CD8-positive, alpha-beta memory T cell (primary cell): ENCODE measurements at places on chromosomes 3 and 15. TPM values are rescaled to one million over a fixed set of nuclear protein-coding genes. Genes with fewer than 3 reads are reported as not detected.
A peak's percentile ranks its signal among the peaks of the same experiment; 100 is the strongest.

The IMPG2 gene
- 0.20 TPM for total RNA-seq

DNA sequence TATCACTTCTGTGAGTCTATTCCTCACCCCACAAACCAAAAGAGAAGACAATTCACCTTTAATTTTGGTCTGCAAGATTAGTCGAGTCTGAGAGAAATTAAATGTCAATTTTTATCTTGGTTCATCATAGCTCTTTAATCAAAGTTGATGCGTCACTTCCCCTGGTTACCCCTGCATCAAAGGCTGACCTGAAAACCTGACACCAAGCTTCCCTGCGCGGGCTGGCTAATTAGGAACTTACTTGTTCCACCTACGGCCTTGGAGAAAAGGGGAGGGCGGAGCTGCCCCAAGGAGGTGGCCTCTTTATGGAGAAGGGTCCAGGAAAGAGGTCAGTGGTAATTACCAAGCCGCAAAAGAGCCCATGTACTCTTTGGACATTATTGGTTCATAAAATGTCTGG, 218.4 kb downstream of the ARRDC4 start:
- H3K4me1 ChIP-seq = no peaks in the 10 kb centered on the region
- H3K4me3 ChIP-seq = no peak overlapping the region
- H3K36me3 ChIP-seq = no peaks in the 10 kb centered on the region
- H3K27me3 ChIP-seq = no peaks in the 10 kb centered on the region

The INAFM2 gene
- total RNA-seq = 13.5 TPM

GRCh38 chr15:56772868-56773639, 39.7 kb upstream of the ZNF280D start:
- no peaks in the 10 kb centered on the region for H3K4me1 ChIP-seq
- H3K4me3 ChIP-seq = no peak overlapping the region
- H3K27me3 ChIP-seq = peaks cover 4% of the 10 kb centered on the region
- H3K27ac ChIP-seq = peak overlapping the region; percentile 33
- no peak for DNase-seq

- peaks cover 73% of the 10 kb centered on the region for H3K27me3 ChIP-seq
- no peak overlapping the region for H3K27ac ChIP-seq
- H3K4me1 ChIP-seq = peaks cover 33% of the 10 kb centered on the region
- DNase-seq = no peak
- no peak overlapping the region for H3K4me3 ChIP-seq
- no peaks in the 10 kb centered on the region for H3K36me3 ChIP-seq
Measured at GRCh38 chr3:158104431-158104921, 1.7 kb downstream of the SHOX2 start.

GRCh38 chr3:114299421-114299820, 5.6 kb downstream of the TIGIT start:
- H3K4me3 ChIP-seq = peak overlapping the region; percentile 8
- H3K27me3 ChIP-seq = no peaks in the 10 kb centered on the region
- peak overlapping the region; percentile 29 for H3K27ac ChIP-seq

DNA sequence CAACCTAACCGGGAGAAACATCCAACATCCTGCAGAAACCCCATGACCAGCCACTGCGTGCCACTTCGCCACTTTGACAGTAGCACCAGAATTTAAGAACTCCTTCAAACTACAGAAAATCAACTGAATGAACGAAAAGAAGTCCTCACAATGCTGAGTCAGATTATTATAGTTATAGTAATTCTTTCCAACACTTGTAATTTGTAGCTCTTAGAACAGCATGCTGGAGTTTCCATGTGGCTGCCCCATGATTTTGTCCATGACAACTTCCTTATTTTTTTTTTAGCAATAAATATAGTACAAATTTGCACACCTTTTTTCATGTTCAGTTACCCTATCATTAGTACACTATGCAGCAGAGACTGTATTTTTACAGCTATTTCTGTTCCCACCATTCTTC, 26.1 kb upstream of the SSR3 start:
- H3K4me1 ChIP-seq = no peaks in the 10 kb centered on the region
- H3K27ac ChIP-seq = no peak overlapping the region
- no peaks in the 10 kb centered on the region for H3K36me3 ChIP-seq
- no peak for DNase-seq

GRCh38 chr3:23330568-23330967, 127.4 kb downstream of the UBE2E2 start:
- no peaks in the 10 kb centered on the region for H3K36me3 ChIP-seq
- peaks cover 2% of the 10 kb centered on the region for H3K4me1 ChIP-seq
- DNase-seq = no peak

- no peak overlapping the region for H3K27ac ChIP-seq
- no peaks in the 10 kb centered on the region for H3K27me3 ChIP-seq
- no peak for DNase-seq
- H3K4me3 ChIP-seq = no peak overlapping the region
- peaks cover 4% of the 10 kb centered on the region for H3K4me1 ChIP-seq
Measured at GRCh38 chr3:45544717-45545296, 49.7 kb upstream of the LIMD1 start.

The THOC7 gene
- 85.5 TPM for total RNA-seq

- H3K4me3 ChIP-seq = no peak overlapping the region
- peaks cover 35% of the 10 kb centered on the region for H3K4me1 ChIP-seq
- H3K36me3 ChIP-seq = no peaks in the 10 kb centered on the region
- DNase-seq = no peak
- no peaks in the 10 kb centered on the region for H3K27me3 ChIP-seq
- no peak overlapping the region for H3K27ac ChIP-seq
Measured at GRCh38 chr3:134242649-134243617, 7.7 kb downstream of the RYK start.

- no peaks in the 10 kb centered on the region for H3K4me1 ChIP-seq
- no peaks in the 10 kb centered on the region for H3K27me3 ChIP-seq
- DNase-seq = no peak
- H3K4me3 ChIP-seq = no peak overlapping the region
Measured at GRCh38 chr15:79572691-79573404, 140.7 kb downstream of the MINAR1 start.
